Endothelial cell of umbilical vein (primary cell): ENCODE measurements at places on chromosomes 12 and 14. TPM values are rescaled to one million over a fixed set of nuclear protein-coding genes. Genes with fewer than 3 reads are reported as not detected.

- no peaks in the 10 kb centered on the region for H3K4me1 ChIP-seq
- no peak overlapping the region for H3K4me3 ChIP-seq
- no peaks in the 10 kb centered on the region for H3K36me3 ChIP-seq
- no peak for DNase-seq
- H3K27me3 ChIP-seq, result no peaks in the 10 kb centered on the region
Measured at GRCh38 chr14:28589792-28590191, 176.8 kb upstream of the FOXG1 start.

DNA sequence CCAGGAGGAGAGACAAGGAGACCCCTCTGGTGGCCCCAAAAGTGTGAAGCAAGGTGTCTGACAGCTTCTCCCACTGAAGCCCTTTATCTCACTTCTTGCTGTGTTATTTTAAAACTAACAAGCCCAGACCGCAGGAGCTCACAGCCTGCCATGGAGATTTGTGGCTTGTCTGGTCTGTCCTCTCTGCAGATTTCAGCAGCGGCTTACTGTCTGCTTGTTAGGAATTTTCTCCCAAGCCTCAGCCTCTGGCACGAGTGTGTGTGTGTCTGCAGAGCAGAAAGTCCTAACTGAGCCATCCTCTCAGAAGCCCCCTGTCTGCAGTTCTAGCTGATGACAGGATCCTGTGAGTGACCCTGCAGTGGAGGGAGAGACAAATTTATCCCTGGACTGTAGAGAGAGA lies 87.9 kb upstream of the HSPB8 start:
- H3K4me3 ChIP-seq, result no peak overlapping the region
- H3K36me3 ChIP-seq, result no peaks in the 10 kb centered on the region
- no peaks in the 10 kb centered on the region for H3K27me3 ChIP-seq
- no peak overlapping the region for H3K27ac ChIP-seq
- no peaks in the 10 kb centered on the region for H3K4me1 ChIP-seq

- DNase-seq, result no peak
- H3K36me3 ChIP-seq, result no peaks in the 10 kb centered on the region
- no peak overlapping the region for H3K27ac ChIP-seq
- H3K4me1 ChIP-seq, result no peaks in the 10 kb centered on the region
- H3K4me3 ChIP-seq, result no peak overlapping the region
Measured at GRCh38 chr12:92951006-92951405, 21.9 kb upstream of the EEA1 start.

GRCh38 chr14:61147831-61148549 lies 133.1 kb downstream of the TMEM30B start:
- no peak overlapping the region for H3K4me3 ChIP-seq
- DNase-seq, result peak; percentile 85
- no peaks in the 10 kb centered on the region for H3K27me3 ChIP-seq
- H3K4me1 ChIP-seq, result peaks cover 28% of the 10 kb centered on the region
- H3K27ac ChIP-seq, result peak overlapping the region; percentile 84

- H3K27me3 ChIP-seq, result peaks cover 4% of the 10 kb centered on the region
- DNase-seq, result peak; percentile 9
- H3K4me1 ChIP-seq, result no peaks in the 10 kb centered on the region
- H3K27ac ChIP-seq, result no peak overlapping the region
Measured at GRCh38 chr12:55072083-55072482, 52.3 kb downstream of the NEUROD4 start.

GRCh38 chr12:58795825-58796224 lies 124.5 kb downstream of the LRIG3 start:
- no peaks in the 10 kb centered on the region for H3K36me3 ChIP-seq
- no peak for DNase-seq
- H3K4me3 ChIP-seq, result no peak overlapping the region

DNA sequence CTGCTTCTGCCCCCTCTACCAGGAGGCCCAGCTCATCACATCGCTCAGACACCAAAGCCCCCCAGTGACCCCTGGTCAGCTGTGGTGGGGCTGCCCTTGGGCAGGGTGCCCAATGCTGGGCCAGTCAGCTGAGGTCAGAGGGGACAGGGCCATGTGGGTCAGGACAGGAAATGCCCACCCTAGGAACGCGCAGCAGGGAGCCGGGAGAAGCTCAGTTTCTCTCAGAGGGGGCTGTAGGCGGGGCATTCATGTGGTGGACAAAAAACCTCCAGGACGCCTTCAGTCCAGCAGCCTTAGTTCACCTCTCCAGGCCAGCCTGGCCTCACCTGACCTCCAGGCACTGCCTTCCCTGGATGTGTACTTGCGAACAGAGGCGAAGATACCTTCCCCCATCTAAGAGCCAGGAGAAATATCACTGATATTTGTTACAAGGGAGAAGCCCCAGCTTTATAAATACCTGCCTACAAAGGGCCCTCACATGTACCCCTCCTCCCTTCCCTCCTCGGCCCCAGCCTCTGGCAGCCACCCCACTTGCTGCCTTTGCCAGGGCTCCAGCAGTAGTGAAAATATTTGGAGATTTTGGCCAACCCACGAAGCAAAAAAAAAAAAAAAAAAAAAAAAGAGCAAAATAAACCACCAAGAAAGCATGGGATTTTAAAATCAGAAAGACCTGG lies 41.9 kb upstream of the PLEKHG6 start:
- H3K27me3 ChIP-seq, result no peaks in the 10 kb centered on the region
- no peak overlapping the region for H3K27ac ChIP-seq
- no peak overlapping the region for H3K4me3 ChIP-seq
- peaks cover 3% of the 10 kb centered on the region for H3K4me1 ChIP-seq
- H3K36me3 ChIP-seq, result no peaks in the 10 kb centered on the region

GRCh38 chr12:130976171-130976720 lies 22.5 kb downstream of the ADGRD1 start:
- H3K27ac ChIP-seq, result no peak overlapping the region
- H3K36me3 ChIP-seq, result no peaks in the 10 kb centered on the region
- no peaks in the 10 kb centered on the region for H3K4me1 ChIP-seq
- no peak overlapping the region for H3K4me3 ChIP-seq
- H3K27me3 ChIP-seq, result no peaks in the 10 kb centered on the region
- DNase-seq, result no peak

DNA sequence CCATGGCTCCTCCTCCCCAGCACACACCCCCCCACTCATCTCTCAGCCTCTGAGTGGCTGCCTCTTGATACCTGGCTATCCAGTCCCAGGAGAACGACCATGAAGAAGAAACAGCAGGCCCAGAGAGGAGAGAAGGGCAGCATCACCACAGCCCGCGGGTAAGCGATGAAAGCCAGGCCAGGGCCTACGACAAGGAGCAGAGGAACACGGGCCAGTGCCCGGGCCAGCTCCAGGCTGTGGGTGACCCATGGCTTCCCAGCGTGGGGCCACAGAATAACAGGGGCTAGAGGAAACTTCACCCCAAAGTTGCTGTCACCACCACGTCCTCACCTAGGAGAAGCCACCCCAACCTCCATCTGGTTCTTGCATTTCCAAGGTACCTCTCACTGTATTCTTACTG lies 10.4 kb upstream of the SLC6A12 start:
- no peak for DNase-seq
- H3K27ac ChIP-seq, result no peak overlapping the region

DNA sequence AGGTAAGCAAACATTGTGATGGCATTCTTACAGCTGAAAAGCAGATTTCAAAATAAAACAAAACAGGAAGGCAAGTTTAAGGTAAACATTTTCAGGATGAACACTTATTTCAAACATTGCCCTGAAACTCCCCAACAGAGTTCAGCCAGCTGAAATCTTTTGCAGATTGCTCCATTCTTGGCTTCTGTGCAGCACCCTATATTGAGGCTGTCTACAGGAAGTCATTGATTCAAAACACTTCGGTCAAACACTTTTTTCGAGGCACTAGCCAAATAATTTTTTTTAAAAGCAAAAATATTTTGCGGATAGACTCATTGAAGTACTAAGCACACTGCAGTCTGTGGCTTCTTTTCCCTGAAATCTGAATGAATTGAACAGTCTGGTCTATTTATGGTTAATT lies 318.1 kb upstream of the PDE3A start:
- H3K4me1 ChIP-seq, result no peaks in the 10 kb centered on the region
- no peak overlapping the region for H3K27ac ChIP-seq
- no peak overlapping the region for H3K4me3 ChIP-seq
- no peaks in the 10 kb centered on the region for H3K27me3 ChIP-seq
- peak; percentile 38 for DNase-seq

GRCh38 chr12:39368891-39369290 lies 74.0 kb downstream of the KIF21A start:
- peaks cover 6% of the 10 kb centered on the region for H3K4me1 ChIP-seq
- no peak for DNase-seq
- H3K36me3 ChIP-seq, result no peaks in the 10 kb centered on the region
- H3K4me3 ChIP-seq, result no peak overlapping the region
- no peaks in the 10 kb centered on the region for H3K27me3 ChIP-seq

- no peaks in the 10 kb centered on the region for H3K27me3 ChIP-seq
- peak; percentile 6 for DNase-seq
- H3K27ac ChIP-seq, result no peak overlapping the region
Measured at GRCh38 chr12:130916241-130916911, 37.3 kb upstream of the ADGRD1 start.

DNA sequence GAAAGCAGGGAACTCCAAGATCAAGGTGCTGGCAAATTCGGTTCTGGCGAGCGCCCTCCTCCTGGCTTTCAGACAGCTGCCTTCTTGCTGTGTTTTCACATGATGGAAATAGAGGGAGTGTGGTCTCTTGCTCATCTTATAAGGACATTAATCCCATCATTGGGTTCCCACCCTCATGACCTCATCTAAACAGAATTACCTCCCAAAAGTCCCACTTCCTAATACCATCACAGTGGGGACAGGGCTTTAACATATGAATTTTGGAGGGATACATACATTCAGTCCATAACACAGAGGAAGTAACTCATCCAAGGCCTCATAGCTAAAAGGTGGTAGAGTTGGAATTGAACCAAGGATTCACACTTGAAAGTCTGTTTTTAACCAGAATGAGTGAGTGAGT lies 28.6 kb downstream of the DYRK2 start:
- no peaks in the 10 kb centered on the region for H3K36me3 ChIP-seq
- H3K4me1 ChIP-seq, result no peaks in the 10 kb centered on the region
- DNase-seq, result no peak
- H3K27me3 ChIP-seq, result no peaks in the 10 kb centered on the region
- no peak overlapping the region for H3K4me3 ChIP-seq
- no peak overlapping the region for H3K27ac ChIP-seq

DNA sequence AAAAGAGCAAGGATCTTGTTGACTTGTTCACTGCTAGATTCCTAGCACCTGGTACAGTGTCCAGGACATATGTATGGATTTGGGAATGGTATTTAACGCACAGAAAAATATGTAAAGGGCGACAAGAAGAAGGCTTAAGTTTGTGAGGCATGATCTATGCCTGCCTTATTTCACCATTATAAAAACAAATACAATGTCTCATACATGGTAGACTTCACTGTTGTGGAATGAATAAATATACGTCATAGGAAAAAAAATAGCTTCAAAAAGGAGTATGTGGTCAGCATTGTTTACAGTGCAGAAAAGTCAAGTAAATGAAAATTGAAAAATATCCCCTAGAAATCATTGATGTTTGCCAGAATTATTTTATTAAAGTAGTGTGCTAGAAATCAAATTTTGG lies 30.0 kb downstream of the HCFC2 start:
- DNase-seq, result no peak
- H3K4me1 ChIP-seq, result no peaks in the 10 kb centered on the region
- no peak overlapping the region for H3K4me3 ChIP-seq
- H3K27me3 ChIP-seq, result no peaks in the 10 kb centered on the region

DNA sequence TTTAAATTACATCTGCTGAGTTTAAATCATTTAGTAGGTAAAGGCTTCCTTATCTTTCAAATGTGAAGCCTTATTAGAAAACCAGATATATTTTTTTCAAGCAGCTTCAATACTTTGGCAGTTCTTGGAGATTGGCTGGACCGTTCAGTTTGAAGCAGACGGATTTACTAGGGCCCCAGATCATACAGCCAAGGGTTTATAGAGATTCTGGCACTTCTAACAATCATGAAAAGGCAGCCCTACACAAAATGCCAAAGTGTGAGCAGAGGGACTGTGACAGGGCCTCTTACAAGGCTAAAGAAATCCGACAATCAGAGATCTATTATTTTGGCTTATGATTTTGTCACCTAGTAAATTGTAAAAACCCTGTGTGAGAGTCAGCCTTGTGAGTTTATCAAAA lies 162.8 kb upstream of the SLC38A2 start:
- DNase-seq, result no peak
- no peak overlapping the region for H3K4me3 ChIP-seq
- no peaks in the 10 kb centered on the region for H3K27me3 ChIP-seq
- no peaks in the 10 kb centered on the region for H3K36me3 ChIP-seq
- no peak overlapping the region for H3K27ac ChIP-seq

CFAP73 gene
- not detected in 2 replicates for total RNA-seq

GPN3 gene
- total RNA-seq, result 25.0 and 29.6 TPM in 2 replicates

ST8SIA1 gene
- not detected in 2 replicates for total RNA-seq

CIROP gene
- total RNA-seq, result not detected in 2 replicates

DNA sequence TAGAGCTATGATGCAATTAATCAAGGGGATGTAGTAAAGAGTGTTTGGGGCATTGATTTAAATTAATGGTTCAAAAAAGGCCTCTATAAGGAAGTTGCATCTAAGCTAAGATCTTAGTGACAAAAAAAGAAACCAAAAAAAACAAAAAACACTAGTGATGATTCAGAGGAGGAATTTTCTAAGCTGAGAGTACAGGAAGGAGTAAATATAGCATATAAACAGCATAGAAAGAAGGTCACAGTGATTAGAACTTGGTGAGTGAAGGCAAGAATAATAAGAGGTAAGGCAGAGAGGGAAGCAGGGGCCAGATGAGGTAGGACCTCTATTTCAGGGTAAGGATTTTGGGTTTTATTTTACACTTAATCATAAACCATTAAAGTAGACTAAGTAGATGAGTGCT lies 48.0 kb upstream of the PDZRN4 start:
- H3K4me1 ChIP-seq, result peaks cover 2% of the 10 kb centered on the region
- no peak overlapping the region for H3K4me3 ChIP-seq
- no peaks in the 10 kb centered on the region for H3K36me3 ChIP-seq
- no peak overlapping the region for H3K27ac ChIP-seq
- H3K27me3 ChIP-seq, result no peaks in the 10 kb centered on the region

DNA sequence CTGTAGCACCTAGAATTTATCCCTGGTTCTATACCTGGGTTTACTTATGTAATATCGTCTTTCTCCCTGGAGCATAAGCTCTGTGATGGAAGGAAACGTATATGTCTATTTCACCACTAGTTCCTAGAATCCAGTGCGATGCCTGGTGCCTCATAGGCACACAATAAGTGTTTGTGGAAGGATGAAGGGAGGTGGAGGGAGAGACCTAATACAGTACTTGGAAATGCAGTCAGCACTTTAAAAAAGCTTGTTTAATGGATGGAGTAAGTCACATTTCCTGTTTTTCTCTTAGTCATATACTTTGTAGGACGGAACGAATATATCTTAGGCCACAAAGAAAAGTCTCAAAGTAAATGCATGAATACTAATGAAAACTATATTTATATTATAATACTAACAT lies 186.5 kb upstream of the HMGA2 start:
- H3K4me3 ChIP-seq, result no peak overlapping the region
- peak overlapping the region; percentile 85 for H3K27ac ChIP-seq
- no peaks in the 10 kb centered on the region for H3K27me3 ChIP-seq
- DNase-seq, result peak; percentile 89
- H3K36me3 ChIP-seq, result no peaks in the 10 kb centered on the region

DNA sequence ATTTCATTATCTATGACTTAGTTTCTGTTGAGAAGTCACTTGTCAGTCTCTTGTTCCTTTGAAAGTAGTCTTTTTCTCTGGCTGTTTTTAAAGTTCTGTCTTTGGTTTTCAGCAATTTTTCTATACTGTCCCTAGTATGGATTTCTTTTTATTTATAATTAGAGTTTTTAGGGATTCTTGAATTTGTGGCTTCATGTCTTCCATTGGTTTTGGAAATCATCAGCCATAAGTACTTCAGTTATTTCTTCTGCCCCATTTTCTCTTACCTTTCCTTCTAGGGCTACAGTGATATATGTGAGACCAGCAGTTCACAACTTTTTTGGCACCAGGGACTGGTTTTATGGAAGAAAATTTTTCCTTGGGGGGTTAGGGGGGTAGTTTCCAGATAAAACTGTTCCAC lies 90.0 kb upstream of the EVL start:
- H3K27me3 ChIP-seq, result no peaks in the 10 kb centered on the region
- DNase-seq, result no peak
- peaks cover 7% of the 10 kb centered on the region for H3K4me1 ChIP-seq
- H3K36me3 ChIP-seq, result no peaks in the 10 kb centered on the region
- H3K27ac ChIP-seq, result no peak overlapping the region
